ENCODE measurements at places on chromosomes 1 and 21.

DNA sequence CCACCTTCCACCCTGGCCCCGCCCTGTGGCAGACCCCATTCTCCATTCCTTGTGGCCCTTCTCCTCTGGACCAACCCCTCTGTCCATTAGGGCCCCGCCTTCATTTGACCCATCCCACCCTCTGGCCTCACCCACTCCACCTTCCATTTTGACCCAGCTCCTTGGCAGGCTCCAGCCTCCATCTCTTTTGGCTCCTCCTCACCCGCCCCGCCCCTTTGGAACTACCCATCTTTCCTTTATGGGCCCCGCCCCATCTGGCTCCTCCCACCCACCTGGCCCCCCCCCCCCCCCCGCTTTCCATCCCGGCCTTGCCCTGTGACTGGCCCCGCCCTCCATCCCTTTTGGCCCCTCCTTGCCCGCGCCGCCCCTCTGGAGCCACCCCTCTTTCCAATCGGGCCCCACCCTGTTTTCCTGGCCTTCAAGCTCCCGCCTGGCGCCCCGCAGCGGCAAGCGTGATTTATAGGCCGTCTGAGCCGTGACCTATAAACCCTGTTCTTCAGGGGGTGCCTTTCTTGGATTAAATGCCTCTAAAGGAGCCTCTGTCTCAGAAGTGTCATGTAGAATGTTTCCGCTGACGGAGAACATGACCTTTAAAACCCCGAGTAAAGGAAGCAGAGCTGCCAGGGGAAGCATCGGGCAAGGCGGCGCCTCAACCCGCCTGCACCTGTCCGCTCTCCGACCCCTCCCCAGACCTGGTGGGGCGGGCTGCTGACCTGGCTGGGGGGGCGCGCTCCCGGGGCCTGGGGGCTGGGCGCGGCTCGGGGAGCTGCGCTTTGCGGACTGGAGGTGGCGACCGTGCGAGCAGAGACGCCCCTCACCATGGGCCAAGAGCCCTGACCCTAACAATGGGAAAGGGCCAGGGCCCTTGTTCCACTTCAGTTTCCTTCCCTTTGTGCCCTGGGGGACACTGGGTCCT is 178.0 kb downstream of the CAMTA1 start:
- peak; percentile 15 for DNase-seq

GRCh38 chr1:109807402-109807801 is 43.7 kb upstream of the EPS8L3 start:
- no peak for DNase-seq

- no peak for DNase-seq
These were observed 349.3 kb downstream of the RGS7 start for GRCh38 chr1:241007668-241008067.

- DNase-seq, result no peak
These were observed 146.4 kb upstream of the IVNS1ABP start for GRCh38 chr1:185463433-185463832.

DNA sequence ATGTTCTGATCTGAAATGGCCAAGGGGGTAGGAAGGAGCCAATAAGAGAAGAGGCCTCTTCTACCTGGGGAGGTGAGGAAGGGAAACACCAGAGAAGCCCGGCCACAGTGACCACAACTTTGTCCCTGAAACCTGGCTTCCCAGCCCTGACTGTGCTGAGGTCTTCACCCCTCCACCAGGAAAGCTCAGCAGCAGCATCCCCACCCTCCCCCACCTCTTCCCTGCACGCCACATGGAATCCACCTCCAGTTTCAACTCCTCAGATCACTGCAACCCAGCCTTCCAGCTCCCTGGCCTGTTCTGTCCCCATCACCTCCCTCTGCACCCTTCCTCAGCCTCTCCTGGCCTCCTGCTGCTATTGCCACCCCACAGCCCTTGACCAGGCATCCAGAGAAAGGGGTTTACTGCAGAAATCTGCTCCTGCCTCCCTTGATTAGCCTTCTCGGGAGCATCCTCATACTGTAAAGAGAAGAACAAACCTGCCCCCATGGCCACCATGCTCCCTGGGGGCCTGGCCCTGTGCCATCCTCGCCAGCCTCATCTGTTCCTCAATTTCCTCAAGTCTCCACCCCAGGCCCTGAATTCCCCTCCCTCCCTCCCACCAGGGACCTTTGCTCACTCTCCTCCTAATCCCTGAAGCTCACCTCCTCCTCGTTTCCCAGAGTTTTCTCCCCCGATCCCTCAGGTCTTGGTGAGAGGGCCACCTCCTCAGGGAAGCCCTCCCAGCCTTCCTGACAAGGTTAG is 450.9 kb downstream of the MATN1 start:
- no peak for DNase-seq

DNA sequence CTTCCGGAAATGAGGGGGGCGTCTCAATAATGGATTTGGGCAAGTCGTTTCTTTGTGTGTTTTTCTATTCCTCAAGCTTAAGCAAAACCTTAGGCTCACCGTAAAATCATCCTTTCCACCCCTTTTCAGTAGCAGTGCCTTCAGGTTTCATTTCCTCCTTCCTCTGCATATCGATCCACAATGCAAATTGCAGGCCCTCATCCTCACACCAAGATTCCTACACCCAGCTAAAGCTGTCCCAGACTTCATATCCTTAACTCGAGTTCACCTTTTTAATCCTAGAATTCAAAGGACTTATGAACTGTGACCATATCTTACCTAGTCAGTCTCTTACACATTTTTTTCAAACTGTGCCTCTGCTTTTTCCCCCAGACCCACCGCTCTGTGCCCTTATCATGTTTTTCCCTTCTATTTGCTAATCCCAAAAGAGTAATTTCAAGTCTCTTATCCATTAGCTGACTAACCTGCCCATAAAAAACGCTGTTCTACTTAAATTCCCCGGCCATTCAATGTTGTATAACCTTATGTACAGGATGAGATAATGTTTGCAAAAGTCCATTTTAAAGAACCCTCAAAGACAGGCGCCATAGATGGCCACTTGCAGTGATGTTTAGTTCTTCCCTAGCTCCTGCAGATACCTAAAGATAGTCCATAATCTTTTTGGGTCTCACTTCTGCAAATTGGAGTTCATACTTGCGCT is 1.5 kb downstream of the AKIRIN1 start:
- DNase-seq, result no peak

DNA sequence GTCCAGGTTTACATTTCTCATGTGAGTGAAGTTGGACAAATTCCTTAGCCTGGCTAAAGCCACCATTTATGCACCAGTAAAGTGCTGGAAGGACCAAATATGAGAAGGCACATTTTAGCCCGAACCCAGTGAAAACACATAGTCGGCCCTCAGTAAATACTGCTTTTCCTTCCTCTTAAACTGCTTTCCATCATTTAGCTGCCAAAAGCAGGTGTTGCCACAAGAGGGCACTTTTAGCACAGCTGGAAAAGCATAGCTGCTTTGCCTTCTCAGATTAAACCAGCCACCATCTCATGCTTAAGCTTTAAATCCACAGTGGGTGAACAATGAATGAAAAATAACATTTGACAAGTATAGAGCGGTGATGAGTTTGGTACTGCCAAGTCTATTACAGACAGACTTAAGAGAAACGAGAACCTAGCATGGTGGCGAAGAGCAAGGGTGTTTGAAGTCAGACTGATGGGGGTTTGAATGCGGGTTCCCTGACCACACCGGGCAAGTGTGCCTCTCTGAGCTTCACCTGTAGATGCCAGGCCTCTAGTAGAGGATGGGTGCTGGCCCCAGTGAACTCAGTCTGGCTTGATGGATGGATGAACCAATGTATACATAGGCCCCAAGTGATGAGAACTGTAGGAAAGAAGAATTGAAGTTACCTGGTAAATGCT is 57.8 kb downstream of the SLC35D1 start:
- peak; percentile 51 for DNase-seq

- DNase-seq, result no peak
These were observed 79.5 kb upstream of the ZNF648 start for GRCh38 chr1:182141040-182141439.

GRCh38 chr21:16587681-16588375 is 858.0 kb downstream of the USP25 start:
- no peak for DNase-seq

DNA sequence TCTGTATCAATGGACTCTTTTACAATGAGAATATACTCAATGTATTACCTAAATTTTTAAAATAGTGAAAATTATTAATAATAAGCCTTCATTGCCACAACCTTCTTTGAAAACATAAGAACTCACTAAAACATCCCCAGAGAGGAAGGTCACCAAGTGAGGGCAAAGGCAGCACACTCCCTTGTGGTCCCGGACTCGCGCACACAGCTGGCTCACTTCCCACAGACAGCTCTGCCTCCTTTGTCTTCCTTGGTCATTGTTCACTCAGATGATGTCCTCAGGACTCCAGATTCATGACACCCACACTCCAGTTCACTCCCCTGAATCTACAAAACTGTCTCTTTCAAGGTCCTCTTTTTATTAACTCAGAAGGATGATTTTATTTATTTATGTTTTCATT is 19.2 kb upstream of the UBR4 start:
- no peak for DNase-seq

DNA sequence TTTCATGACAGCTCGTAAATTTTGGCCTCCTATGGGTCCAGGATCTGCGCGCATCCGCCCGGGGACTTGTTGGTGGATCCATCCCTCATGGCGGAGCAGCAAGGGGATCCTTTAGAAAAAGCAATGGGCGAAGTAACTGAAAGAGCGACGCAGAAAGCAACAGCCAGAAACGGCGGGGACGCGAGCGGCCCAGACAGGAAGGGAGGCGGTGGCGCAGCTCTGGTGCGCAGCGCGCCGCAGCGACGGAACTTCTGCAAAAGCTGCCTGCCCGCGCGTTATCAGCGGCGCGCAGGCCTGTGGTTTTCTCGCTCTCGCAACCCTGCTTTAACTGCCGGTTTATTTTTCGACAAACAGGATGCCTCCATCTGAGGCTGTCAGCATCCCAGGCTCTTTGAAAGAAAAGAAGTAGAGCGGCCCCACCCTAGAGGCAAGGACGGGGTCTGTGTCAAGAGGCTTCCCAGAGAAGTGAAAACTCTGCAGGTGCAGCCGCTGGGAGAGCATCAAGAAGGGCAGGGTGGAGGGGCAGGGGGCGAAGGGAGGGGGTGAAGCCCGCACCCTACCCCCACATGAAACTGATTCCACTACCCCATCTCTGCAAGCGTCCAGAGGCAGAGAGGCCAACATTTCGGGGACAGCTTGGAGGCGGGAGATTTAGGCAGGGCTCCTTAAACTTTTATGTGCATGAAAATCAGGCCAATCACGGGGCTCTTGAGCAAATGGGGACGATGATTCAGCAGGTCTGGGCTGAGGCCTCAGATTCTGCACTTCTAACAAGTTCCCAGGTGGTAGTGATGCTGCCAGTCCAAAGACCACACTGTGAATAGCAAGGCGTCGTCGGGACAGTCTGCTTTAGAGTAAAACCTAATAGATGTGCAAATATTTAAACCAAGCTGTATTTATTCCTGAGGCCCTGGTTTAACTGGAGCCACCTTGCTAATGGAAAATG is 22.2 kb downstream of the RUNX1 start:
- DNase-seq, result peak; percentile 86

GRCh38 chr1:58575551-58576324 is 1.3 kb downstream of the TACSTD2 start:
- no peak for DNase-seq

- no peak for DNase-seq
These were observed 178.2 kb upstream of the CAMK1G start for GRCh38 chr1:209405183-209405814.

GRCh38 chr1:46526691-46527291 is 24.7 kb downstream of the KNCN start:
- no peak for DNase-seq

DNA sequence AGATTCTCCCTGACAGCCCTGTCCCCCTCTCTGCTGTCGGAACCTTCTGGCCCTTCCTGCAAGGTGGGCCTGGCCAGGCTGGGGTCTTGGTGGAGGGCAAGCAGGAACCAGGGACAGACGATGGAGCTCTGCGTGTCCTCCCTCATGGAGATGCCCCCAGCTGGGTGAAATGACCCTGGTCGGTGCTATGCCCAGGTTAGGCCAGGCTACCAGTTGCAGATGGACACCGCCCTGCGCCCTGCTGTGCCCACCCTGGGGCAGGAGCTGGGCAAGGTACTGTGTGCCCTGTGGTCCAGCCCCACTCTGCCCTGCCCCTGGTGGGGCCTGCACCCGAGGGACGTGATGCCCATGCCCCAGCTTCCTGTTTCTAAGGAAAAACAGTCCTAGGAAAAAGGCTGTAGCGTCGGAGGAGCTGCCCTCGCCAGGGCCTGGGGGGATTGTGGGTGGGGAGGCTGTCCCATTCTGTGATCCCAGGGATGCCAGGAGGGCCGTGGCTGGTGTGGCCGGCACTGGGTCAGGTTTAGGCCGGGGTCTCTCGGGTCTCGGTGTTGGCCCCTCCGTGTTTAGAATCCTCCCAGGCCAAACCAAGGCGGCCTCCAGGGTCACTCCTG is 77.6 kb downstream of the MORN1 start:
- no peak for DNase-seq

- DNase-seq, result no peak
These were observed 484.8 kb downstream of the PTPRC start for GRCh38 chr1:199123615-199124014.

Data from activated gamma-delta T cell treated with Interleukin-2 at 50 U/mL for 16 hours (primary cell).